ENCODE measurements at places on chromosomes 12 and 14.

DNA sequence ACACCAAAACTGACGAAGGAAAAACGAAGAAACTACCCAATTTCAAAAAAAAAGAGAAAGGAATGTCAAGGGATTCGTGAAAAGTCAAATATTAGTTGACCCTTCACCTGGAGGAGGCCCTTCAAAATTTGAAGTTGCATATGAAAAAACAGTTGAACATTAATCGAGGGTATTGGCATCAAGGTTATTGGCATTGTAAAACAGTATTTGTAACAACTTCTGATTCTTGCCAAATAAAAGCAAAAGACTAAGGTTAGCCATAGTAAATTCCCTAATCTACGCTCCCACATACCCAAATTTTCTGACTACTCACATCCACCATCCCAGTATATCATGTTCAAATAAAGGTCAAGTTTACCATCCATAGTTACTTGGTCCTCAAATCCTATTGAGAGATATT, 118.6 kb downstream of the TMTC1 start:
- no peak for DNase-seq

DNA sequence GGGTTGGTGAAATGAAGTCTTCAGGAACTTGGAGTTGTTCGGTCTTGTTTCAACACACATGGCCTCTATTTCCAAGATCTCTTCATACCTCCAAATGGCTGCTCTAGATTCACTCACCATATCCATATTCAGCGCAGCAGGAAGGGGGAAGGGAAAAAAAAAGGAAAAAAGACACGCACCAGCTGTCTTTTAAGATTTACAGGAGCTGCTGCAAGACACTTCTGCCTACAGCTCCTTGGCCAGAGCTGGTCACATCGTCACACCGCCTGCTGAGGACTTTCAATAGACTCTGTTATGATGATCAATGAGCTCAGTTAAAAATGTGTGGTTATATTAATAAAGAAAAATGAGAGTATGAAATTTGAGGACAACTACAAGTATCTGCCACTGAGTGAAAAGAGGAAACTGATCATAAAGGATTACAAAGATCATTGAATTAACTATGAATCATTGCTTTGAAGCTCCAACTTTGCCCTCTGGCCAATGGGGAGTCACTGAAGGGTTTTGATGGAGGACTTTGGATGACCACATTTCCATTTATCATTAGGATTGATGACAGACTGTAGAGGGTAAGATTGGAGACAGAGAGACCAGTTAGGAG, 182.1 kb upstream of the HMGA2 start:
- DNase-seq: no peak

DNA sequence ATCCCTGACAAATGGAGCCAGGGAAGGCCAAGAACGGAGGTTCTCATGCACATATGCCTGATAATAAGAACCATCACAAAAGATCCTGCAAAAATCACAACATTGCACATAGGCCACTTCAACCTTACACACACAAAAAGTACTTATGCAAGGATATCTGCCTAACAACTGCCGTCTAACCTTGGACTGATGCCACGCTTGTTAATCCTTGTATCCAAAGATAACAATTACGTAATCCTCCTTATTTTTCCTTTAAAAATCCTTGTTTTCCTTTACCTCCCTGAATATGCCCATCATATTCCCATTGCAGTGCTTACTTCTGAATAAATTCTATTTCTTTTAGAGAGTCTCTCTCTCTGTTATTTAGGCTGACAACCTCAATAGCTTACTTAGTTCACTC, 59.5 kb downstream of the TMEM116 start:
- DNase-seq: no peak

- no peak for DNase-seq
These were observed 76.8 kb downstream of the ATXN7L3B start for GRCh38 chr12:74614426-74614825.

GRCh38 chr12:38775457-38775856, 129.9 kb downstream of the CPNE8 start:
- DNase-seq: no peak

DNA sequence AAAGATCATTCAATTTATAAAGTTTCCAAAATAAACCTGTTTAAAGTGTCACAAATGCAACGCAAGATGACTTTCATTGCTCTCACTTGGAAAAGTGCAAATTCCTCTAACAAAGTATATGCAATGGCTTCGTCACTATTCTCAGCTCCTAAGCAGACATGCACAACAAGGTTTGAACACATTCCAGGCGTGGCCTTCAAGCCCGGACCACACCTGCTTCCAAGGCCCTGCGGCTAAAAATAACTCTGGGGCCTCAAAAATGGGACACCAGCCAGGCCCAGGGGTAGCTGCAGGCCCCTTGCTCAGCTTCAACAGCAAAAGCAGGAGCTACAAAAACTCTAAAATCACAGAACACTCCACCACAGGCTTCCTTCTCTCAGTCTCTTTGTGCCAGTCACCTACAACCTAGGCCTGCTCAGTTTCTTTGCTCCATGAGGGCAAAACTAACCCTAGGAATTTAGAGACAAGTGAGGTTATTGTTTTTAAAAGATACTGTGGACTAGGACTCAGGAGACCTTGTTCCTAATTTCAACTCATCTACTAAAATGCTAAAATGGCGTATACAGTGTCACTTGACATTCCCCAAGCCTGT, 29.3 kb downstream of the DUSP16 start:
- peak; percentile 15 for DNase-seq

DNA sequence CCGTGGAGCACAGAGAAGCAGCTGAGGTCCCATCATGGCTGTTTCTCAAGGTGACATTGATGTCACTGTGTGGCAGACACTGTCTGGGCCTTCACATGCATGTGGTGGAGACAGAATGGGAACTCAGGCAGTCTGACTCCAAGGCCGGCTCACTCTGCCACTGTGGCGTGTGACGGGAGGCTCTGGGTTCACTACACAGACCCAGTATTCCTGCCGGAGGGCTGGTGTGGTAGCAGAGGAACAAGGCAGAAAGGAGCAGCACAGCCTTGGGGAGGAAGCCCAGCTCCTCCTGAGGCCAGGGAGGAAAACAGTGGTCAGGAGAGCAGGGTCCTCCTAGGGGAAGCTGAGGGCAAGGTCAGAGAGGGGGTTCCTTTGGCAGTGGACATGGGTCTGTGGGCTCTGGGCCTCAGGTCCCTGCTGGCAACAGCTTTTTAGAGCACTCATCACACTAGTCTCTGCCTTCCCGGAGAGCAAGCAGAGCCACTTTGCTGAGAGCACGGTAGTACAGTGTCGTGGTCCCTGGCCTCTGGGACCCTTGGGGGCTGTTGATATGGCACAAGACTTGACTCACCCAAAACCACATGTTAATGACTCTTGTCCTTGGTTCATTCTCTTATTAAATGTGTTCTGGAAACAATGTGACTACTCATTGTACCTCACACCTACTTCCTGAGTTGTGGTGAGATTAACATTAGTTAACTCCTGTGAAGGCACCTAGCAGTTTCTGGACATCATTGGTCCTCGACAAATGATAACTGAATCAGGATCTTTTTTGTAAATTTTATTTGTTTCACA, 21.3 kb downstream of the DCAF4 start:
- DNase-seq: no peak

GRCh38 chr12:2689393-2689792, 105.4 kb upstream of the FKBP4 start:
- DNase-seq: no peak

- DNase-seq: no peak
These were observed 6.5 kb downstream of the TTC7B start for GRCh38 chr14:90809530-90810312.

- peak; percentile 82 for DNase-seq
These were observed 18.1 kb downstream of the RFC5 start for GRCh38 chr12:118034429-118035189.

- DNase-seq: peak; percentile 34
These were observed 972 bp downstream of the SAMD4A start for GRCh38 chr14:54567639-54568561.

DNA sequence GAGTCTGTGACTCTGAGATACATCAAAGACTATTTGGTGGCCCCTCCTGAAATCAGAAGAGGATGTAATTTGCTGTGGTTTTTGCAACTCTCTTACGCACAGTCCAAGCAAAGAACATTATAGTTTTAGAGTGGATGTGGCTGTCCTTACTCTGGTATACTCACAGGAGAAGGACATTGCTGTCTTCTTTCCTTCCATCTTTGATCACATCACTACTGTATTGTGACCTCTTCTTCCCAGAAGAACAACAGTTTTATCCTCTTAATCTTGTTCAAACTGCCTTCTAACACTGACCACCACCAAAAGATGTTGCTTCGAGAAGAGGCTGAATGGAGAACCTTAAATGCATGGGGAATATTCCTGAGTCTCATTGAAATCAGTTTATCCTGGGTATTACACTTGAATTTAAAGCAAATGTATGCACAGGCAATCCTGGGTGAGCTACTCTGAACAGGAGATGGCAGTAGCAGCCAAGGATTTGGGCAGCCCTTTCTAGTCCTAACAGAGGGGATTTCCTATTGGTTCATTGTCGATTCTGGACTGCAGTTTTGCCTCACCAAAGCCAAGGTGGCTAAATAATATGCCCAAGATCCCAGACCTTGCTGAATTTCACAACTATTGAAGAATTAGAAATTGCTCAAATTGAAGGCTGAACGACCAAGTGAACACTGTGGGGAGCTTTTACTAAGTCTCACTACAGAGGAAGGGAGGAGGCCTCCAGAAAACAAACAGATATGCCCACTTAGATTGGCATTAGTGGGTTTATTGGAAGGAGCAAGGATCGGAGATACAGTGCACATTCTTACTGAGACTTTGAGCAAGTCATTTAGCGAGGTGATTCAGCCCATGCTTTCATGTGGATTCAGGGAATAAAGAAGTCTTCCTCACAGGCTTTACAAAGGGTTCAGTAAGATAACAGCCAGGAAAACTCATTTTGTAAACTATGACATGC, 282.8 kb downstream of the PAWR start:
- peak; percentile 20 for DNase-seq

DNA sequence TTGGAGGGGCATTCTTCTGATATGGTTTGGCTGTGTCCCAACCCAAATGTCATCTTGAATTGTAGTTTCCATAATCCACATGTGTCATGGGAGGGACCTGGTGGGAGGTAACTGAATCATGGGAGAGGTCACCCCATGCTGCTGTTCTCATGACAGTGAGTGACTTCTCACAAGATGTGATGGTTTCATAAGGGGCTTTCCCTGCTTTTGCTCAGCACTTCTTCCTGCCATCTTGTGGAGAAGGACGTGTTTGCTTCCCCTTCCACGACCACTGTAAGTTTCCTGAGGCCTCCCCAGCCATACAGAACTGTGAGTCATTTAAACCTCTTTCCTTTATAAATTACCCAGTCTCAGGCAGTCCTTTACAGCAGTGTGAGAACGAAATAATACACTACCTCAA, 382.4 kb downstream of the VRK1 start:
- DNase-seq: no peak

DNA sequence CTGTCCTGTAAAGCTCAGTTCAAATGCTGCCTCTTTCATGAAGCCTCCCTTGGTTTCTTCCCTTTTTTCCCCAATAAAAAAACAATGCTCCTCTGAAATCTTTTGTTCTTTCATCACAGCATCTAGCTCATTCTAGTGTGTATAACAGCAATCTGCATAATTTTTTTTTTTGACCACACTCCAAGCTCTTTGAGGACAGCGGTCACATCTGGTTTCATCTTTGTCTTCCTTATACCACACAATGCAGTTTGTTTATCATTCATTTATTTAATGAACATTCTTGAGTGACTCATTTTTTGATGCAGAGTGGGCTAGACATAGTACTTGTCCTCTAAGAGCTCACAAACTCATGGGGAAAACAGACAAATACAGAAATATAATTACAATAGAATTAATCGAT, 7.3 kb downstream of the GNG2 start:
- no peak for DNase-seq

GRCh38 chr12:54486173-54486867, 11.2 kb upstream of the NCKAP1L start:
- no peak for DNase-seq

DNA sequence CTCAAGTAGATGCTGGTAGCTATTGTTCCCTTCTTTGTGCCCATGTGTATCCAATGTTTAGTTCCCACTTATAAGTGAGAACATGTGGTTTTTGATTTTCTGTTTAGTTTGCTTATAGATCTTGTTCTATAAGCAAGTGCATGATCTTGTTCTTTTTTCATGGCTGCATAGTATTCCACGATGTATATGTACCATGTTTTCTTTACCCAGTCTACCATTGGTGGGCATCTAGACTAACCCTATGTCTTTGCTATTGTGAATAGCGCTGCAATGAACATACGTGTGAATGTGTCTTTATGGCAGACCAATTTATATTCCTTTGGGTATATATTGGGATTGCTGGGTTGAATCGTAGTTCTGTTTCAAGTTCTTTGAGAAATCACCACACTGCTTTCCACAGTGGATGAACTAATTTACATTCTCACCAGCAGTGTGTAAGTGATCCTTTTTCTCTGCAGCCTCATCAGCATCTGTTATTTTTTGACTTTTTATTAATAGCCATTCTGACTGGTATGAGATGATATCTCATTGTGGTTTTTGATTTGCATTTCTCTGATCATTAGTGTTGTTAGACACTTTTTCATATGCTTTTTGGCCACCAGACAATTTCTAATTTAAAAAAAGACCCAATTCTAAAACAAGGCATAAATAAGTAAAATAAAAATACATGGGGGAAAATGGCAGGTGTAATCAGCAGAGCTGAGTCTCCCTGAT, 50.6 kb downstream of the CPM start:
- no peak for DNase-seq

DNA sequence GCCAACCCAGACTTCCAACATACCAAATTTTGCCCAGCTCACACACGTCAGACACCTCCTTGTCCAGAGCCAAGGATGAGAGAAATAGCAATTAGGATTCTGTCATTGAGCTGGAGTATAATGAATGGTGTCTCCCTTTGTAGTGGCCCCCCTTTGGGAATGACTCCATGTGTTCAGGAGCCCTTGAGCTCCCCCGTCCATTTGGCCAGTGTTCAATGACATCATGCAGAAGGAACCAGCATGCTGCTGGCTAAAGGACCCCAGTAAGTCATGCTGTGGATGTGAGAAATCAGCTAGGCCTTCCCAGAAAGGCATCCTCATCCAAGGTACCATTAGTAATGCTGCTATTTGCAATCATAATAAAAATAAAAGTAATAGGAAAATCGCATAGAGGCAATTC, 158.8 kb upstream of the SRRM4 start:
- DNase-seq: no peak

DNA sequence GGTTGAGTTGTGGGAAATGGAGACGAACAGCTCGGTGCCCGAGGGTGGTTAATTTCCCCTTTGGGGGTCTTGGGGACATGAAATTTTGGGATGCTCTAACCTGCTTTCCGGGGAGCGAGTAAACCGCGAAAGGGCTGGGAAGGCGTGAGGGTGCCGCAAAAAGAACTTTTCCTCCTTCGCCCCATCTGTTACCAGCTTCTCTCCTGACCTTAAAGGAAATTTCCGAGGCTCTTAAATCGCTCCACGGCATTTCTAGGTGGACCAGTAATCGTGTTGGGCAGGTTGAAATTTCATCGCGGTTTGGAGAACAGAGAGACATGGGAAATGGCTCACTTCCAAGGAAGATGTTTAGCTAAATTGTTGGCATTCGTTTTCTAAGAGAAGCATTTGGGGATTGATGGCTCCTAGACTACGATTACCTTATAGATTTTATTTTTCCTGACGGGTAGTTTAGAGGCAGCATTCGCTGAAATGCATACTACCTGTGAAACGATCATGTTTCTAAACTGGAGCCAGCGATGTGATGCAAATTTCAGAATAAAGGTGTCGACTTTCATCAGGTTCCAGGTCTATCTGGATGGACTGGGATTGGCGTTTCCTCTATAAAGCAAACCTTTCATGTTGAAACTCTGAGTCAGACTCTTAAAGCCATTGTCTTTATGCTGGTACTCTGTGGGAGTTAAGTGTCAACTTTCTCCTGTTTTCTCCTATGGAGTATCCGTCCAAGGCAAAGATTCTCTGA, 414.5 kb downstream of the PCNX1 start:
- peak; percentile 82 for DNase-seq

- no peak for DNase-seq
These were observed 5.0 kb downstream of the PAX9 start for GRCh38 chr14:36666416-36667206.
